ENCODE measurements at places on chromosomes 7 and 10. TPM values are rescaled to one million over a fixed set of nuclear protein-coding genes. Genes with fewer than 3 reads are reported as not detected.

The NODAL gene
- total RNA-seq, result not detected

The MYL10 gene
- not detected for total RNA-seq

- no peak for DNase-seq
These were observed 199.5 kb downstream of the PTEN start for GRCh38 chr10:88062798-88063472.

DNA sequence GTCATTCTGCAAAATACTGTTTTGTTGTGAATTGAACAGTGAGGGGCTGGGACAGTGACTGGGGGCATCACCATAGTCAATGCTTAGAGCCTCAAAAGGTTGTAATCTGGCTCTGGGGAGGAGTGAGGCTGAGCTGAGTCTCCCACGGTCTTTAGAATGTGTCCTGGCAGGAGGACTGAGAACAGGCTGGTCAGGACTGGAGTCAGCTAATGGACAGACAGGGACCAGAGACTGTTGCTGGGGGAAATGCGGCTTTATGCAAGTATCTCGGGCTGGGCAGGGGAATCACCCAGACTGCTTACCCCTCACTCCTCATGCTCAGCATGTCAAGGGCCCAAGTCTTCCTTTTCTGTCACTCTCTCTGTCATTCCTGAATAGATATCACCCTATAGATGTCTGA is 346.5 kb downstream of the TYW1 start:
- no peak for DNase-seq

The SPRN gene
- total RNA-seq, result not detected

DNA sequence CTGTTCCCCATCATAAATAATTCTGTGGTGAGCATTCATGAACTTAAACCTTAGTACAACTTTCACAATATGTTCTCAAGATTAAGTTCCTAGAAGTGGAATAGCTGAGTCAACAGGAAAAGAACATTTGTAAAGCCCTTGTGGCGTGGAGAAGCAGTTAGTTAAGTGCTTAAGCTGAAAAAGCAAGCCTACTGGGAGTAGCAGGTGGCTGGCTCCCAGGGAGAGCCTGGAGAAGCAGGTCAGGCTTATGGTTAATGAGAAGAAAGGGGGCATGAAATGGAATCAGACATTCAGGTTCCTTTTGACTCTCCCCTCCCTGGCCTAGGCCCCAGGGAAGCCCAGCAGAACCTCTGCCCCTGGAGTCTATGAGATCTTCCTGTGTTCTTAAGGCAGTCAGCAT is 35.3 kb downstream of the VSTM4 start:
- no peak for DNase-seq

GRCh38 chr7:19919261-19920095 is 146.1 kb upstream of the TMEM196 start:
- DNase-seq, result no peak

The HMX3 gene
- total RNA-seq, result not detected

The DNAJC9 gene
- total RNA-seq, result 19.9 TPM

DNA sequence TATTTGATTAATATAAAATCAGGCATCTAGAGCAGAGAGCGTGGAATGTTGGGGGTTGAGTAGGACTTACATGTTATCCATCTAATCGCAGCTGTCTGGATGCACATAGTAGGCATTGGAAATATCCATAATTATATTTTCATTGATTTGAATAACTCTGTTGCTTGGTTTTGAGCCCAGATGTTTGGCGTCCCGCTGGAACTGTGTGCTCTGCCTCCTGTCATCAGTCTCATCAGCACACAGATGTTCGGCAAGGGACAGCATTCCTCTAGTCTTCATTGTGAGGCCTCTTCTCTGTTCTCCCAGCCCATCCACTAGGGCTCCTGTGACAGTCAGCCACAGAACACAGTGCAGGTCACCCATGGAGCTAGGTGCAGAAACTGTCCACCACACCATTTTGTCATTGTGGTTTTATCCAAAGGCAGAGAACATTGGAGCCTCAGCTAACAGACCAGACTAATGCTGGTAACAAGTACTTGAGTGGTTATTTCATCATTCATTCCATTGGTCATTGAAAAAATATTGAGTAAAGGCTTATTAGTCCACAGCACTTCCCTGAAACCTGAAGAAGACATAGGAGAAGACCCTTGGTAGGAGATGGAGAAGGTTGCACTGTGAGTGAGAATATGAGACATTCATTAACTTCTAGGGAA is 927.4 kb downstream of the LRMDA start:
- no peak for DNase-seq

The TET1 gene
- 1.1 TPM for total RNA-seq

- DNase-seq, result no peak
These were observed 9.0 kb downstream of the SORCS3 start for GRCh38 chr10:104650072-104650471.

DNA sequence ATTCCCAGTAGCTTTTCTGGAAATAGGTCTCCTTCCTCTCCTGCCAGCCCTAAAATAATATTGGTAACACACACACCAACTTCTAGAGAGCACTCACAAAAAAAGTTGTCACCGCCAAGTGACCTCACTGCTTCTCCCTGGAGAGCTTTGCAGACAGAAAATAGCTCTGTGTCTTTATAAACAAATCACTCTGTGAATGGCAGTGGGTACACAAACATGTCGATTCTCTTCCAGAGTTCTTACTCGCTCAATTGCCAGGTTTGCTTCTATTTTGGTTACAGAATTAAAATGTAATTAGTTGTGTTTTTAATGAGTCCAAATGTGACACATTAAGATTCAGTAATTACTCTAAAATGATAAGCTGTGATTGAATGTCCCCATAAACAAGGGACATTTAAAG is 649.2 kb upstream of the C7orf33 start:
- no peak for DNase-seq

- DNase-seq, result no peak
These were observed 1277.1 kb downstream of the GATA3 start for GRCh38 chr10:9331583-9332008.

- DNase-seq, result no peak
These were observed 58.9 kb upstream of the LBX1 start for GRCh38 chr10:101287997-101288635.

- DNase-seq, result peak; percentile 74
These were observed 64.8 kb downstream of the OAT start for GRCh38 chr10:124353896-124354295.

DNA sequence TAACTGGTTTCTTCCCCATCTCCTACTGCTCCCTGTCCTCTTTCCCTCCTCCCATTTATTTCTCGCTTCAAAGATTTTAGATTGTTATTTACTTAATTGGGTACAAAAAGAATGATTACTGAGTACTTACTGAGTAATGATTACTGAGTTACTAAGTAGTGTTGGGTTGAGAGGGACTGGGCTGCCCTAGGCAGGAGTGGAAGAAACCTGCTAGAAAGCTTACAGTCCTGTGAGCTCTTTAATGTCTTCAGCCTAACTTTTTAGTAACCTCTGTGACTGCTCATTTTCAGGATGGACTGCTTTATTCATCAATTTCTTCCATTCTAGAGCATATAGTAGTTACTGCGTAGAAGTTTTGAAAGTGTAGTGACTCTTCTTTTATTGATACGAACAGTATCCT is 7.6 kb downstream of the PHF14 start:
- DNase-seq, result no peak

The OR2A42 gene
- 0.59 TPM for total RNA-seq

The ANKRD61 gene
- not detected for total RNA-seq

DNA sequence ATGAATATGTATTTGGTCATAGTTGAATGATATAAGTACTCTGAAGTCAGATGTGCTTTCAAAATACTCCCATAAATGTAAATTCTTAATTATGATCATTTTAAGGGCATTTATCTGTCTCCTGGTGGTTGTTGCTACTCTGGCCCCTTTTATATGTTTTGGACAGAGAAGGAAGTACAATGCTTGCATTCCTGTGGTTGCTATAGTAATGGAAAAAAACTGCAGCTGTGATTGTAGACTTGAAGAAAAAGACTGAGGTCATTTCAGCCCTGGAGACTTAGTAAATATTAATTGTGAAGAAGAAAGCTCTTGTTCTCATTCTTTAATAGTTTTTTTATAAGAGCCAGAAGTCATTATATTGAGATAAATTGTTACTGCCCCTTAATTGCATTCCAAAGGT is 70.2 kb upstream of the FERD3L start:
- no peak for DNase-seq

GRCh38 chr7:2663121-2663886 is 24.7 kb upstream of the AMZ1 start:
- DNase-seq, result no peak

DNA sequence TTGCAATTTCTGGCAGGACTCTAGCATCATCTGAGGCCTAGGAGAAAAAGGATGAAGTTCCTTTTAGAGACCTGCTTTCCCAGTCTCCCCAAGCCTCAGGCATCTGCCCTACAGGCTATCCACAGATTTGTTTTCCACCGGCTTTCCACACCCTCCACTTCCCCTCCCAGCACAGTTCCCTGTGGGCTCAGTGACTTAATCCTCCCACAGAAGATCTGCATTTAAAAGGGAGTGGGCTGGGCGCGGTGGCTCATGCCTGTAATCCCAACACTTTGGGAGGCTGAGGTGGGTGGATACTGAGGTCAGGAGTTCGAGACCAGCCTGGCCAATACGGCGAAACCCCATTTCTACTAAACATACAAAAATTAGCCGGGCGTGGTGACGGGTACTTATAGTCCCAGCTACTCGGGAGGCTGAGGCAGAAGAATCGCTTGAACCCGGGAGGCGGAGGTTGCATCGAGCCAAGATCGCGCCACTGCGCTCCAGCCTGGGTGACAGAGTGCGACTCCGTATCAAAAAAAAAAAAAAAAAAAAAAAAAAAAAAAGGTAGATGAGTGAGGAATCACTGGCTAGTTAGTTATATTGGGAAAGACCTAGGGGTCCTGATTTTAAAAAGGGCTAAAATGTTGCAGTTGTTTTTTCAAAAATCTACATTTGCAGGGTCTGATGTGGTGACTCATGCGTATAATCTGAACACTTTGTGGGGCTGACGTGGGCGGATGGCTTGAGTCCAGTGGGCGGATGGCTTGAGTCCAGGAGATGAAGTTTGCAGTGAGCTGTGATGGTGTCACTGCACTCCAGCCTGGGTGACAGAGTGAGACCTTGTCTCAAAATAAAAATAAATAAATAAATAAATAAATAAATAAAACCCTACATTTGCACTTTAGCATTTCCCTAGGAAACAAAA is 119.5 kb downstream of the BAMBI start:
- DNase-seq, result no peak

All from lower leg skin (tissue), 4 donors.